ENCODE measurements at places on chromosomes 2 and 18. TPM values are rescaled to one million over a fixed set of nuclear protein-coding genes. Genes with fewer than 3 reads are reported as not detected.

- no peak for DNase-seq
Measured at GRCh38 chr2:240299710-240300068, 135.8 kb upstream of the GPC1 start.

GRCh38 chr2:184730288-184730687, 132.0 kb downstream of the ZNF804A start:
- DNase-seq = no peak

DNA sequence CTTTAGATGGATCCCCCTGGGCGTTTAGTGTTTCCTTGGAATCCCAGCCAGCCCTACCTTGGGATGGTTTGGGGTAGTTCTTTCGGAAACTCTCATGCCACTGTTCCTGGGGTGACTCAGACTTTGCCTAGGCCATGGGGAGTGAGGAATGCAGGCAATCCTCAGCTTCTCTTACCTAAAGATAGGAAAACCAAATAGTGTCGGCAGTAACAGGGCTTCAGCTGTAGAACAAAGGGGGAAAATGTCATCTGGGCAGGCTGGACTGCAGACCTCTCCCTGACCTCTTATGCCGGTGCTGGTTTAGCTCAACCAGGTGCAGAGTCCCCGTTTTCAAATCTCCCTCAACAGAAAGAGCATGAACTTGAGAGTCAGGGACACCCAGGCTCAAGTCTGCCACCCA, 252.1 kb downstream of the TSN start:
- DNase-seq = no peak

DNA sequence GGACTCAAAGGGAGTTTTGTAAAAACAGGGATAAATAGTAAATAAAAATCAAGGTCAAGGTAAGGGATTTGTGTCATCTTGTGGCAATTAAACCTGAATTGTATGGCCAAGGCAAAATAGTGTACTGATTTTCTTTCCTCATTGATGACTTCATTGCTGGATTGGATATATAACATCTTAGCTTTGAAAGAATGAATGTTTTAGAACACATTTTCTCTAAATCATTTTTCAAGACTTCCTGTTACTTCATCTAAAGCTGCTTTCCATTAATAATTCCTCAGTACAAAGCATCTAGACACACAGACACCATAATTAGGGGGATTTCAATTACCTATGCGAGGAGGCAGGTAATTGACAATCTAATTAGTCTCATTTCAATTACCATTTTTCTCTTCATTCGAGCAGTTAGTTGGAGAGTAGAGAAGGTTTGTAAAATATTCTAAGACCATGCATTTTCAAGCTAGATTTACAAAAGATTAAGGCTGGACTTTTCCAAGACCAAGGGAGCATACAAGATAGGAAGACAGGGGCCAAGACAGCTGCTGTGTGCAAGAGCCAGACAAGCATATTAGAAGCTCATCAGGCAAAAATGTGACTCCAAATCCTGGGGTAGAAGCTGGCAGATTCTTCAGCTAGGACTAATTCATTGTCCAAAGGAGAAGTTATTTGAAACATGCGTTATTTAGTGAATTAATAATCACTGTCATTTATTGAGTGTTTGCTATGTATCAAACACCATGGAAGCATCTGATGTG, 253.6 kb downstream of the EPHA4 start:
- no peak for DNase-seq

ARPC2 gene
- total RNA-seq = 336 TPM

DNA sequence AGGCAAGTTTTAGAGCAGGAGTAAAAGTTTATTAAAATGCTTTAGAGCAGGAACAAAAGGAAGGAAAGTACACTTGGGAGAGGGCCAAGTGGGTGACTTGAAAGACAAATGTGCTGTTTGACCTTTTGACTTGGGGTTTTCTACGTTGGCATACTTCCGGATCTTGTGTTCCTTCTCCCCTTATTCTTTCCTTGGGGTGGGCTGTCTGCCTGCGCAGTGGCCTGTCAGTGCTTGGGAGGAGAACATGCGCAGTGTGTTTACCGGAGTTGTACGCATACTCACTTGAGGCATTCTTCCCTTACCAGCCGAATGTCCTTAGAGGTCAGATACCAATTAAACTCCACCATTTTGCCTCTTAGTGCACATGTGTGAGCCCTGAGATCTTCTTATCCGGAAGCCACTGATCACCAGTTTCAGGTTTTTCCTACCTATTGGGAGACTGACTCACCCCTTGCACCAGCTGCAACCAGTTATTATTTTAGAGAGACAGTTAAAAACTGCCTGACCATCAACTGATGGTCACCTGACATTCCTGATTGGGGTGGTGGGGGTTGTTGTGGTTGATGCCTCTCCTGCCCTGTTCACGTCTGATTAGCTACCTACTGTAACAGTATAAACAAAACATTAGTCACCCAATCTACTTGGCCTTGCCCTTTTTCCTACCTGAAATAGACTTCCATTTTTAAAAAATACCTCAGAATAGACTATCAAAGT, 67.5 kb downstream of the NYAP2 start:
- no peak for DNase-seq

DNA sequence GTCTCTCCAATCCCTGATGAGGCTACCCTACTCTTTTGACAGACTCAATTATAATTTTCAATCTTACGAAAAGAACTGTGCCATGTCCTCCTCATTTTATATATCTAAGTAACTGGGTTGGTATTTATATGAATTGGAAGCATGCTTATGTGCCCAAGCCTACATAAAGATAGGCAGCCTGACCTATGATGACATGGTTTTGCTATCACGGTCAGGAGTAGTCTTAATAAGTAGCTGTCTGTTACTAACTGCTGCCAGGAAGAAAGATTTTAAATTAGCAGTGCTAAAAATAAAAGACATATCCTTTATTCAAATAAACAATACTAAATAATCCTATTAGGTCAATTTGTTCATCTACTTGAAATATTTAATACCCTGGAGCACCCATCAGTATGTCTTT, 102.0 kb upstream of the DTNA start:
- no peak for DNase-seq

SERPINB8 gene
- 13.5 TPM for total RNA-seq

DNA sequence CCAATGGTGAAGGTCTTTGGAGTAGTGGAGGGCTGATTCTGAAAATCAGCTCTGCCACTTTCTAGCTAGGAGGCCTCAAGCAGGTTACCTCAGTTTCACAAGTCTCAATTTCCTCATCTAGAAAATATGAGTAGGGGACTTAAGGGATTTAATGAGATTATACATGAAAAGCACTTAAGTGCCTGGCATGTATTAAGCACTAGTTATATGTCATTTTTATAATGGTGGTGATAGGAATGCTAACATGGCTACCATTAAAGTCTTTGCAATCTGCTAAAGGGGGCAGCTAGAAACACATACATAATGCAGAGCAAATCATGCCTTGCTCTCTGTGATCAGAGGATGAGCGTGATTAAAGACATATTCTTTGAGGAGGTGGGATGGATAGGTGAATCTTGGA, 640.9 kb upstream of the ZEB2 start:
- no peak for DNase-seq

IL1B gene
- total RNA-seq = 8.0 TPM

DOK6 gene
- 1.3 TPM for total RNA-seq

GRCh38 chr2:162025121-162025911, 48.7 kb downstream of the DPP4 start:
- no peak for DNase-seq

- DNase-seq = no peak
Measured at GRCh38 chr2:59190518-59190917, 949.4 kb upstream of the FANCL start.

NEU2 gene
- not detected for total RNA-seq

DNA sequence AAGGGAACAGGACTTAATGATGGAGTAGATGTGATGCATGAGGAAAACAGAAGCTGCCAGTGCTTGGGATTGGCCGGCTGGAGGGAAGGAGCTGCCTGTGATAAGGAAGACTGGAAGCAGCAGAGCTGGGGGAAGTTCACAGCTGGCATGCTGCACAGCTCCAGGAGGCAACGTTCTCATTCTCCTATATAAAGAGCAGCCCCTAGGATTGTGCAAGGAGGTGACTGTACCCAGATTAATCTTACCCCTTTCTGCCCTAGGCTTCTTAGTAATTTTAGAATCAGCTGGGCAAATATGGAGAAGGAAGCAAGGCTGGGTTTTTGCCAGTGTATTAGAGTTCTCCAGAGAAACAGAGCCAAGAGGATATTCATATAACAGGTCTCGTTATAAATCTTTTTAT, 155.8 kb downstream of the ALPK2 start:
- no peak for DNase-seq

- DNase-seq = no peak
Measured at GRCh38 chr2:47251404-47251675, 96.2 kb upstream of the STPG4 start.

GRCh38 chr2:106921451-106921850, 35.5 kb upstream of the ST6GAL2 start:
- no peak for DNase-seq

DNA sequence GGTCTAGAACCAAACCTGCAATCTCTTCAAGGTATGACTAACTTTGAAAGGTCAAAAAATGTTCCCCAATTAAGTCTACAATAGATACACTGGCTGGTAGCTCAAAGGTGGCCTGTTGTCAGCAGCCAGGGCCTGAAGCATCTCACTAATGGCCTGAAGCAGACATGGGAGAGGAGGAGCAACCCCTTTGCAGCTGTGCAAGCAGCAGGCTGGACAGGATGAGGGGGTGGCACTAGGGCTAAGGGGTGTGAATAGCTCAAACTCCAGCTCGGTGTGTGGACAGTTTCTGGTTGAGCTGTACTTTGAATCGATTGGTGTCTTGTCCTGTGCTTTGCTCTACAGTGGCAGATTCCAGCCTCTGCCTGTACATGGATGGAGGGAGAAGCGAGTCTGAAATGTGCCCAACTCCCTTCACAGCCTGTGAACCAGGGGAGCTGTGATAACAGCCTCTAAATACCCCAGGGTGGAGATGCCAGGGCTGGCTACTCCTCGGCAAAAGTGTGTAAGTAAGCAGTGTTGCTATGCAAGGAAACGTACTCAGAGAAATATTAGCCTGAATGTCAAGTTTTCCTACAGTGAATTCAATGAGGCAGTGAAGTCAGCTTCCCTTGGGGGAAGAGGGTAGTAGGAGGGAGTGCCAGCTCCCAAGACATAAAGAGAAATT, 34.7 kb upstream of the DTNB start:
- DNase-seq = no peak

GRCh38 chr2:77325395-77325794, 196.8 kb downstream of the LRRTM4 start:
- DNase-seq = no peak

GRCh38 chr2:44295633-44296359, 20.5 kb downstream of the SLC3A1 start:
- DNase-seq = no peak

- DNase-seq = no peak
Measured at GRCh38 chr2:109030870-109031475, 42.0 kb upstream of the EDAR start.

GRCh38 chr2:69395866-69396265, 8.8 kb upstream of the GFPT1 start:
- DNase-seq = no peak

GRCh38 chr18:34965108-34965507, 76.1 kb upstream of the MAPRE2 start:
- no peak for DNase-seq

GRCh38 chr2:109123586-109124201, 5.3 kb upstream of the SH3RF3 start:
- no peak for DNase-seq

- DNase-seq = no peak
Measured at GRCh38 chr18:44358402-44358801, 322.3 kb upstream of the SETBP1 start.

ZNF396 gene
- 4.3 TPM for total RNA-seq

RBKS gene
- total RNA-seq = 1.1 TPM

RMND5A gene
- total RNA-seq = 61.6 TPM

GRCh38 chr18:61975526-61976326, 82.9 kb upstream of the RNF152 start:
- no peak for DNase-seq

DNA sequence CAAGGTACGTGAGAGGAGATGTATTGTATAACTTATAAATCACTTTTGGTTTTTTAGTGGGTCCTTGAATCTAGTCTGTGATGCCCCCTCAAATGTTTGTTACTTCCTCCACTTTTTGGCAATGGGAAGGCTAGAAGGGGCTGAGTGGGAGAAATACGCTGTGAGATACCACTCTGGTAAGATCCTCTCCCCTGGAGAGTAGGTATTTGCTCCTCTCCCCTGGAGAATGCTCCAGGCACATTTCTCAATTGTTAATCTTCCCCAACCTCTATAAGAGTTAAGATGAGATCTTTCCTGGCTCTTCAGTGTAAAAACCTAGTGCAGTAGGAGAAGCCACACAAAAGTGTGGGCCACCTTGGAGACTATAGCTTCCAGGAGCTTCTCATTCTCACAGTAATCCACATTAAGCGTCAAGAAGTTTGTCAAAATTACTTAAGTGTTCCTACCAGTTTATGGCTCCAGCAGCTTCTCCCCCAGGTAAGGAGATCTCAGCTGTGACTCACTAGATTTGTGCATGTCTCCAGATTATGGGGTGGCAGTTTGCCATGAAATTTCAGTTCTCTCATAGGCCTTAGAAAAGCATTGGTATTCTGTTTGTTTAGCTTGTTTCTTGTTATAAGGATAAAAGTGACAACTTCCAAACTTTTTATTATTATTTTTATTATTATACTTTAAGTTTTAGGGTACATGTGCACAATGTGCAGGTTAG, 182.6 kb downstream of the FSIP2 start:
- no peak for DNase-seq

- peak; percentile 50 for DNase-seq
Measured at GRCh38 chr2:74587664-74588277, 33.3 kb downstream of the DOK1 start.

DNA sequence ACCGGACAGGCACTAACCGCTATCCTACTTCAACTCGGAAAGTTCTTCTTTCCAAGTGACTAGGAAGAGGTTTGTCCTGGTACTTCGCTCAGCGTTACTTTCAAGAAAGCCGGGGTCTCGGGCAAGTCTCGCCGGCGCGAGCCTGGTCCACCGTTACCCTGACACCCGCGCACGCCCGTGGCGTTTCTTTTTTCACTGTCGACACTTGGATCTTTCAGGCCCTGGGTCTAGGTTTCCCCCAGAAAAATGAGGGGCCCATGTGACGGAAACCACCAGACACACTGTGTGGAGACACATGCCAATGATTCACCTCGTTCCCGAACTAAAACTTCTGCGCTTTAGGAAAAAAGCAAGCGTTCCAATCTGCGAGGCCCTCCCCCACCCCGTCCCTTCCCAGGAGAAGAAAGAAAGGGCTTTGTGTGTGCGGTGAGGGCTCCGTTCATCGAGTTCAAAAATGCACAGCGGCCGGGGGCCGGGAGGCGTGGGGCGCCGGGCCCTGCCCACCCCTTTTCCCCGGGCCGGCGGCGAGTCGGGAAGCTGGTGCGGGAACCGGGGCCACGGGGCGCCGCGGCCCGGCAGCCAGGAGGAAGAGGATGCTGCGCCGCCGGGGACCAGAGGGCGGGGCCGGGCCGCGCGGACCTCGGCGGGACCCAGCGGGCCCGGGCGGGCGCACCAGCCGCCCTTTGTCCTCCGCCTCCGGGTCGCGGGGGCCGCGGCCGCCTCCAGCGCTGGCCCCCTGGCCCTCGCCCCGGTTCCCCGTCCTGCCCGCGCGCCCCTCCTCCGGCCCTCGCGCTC, 2.6 kb downstream of the ZNF521 start:
- DNase-seq = peak; percentile 28

GRCh38 chr18:49447810-49448745, 12.4 kb downstream of the DYM start:
- DNase-seq = no peak

- no peak for DNase-seq
Measured at GRCh38 chr2:205685314-205686055, 3.2 kb downstream of the NRP2 start.
